ENCODE measurements at places on chromosomes 11 and 22.

- no peak for DNase-seq
Measured at GRCh38 chr11:10247011-10247410, 47.0 kb downstream of the SBF2 start.

- DNase-seq, result no peak
Measured at GRCh38 chr22:35918456-35918855, 110.2 kb downstream of the RBFOX2 start.

DNA sequence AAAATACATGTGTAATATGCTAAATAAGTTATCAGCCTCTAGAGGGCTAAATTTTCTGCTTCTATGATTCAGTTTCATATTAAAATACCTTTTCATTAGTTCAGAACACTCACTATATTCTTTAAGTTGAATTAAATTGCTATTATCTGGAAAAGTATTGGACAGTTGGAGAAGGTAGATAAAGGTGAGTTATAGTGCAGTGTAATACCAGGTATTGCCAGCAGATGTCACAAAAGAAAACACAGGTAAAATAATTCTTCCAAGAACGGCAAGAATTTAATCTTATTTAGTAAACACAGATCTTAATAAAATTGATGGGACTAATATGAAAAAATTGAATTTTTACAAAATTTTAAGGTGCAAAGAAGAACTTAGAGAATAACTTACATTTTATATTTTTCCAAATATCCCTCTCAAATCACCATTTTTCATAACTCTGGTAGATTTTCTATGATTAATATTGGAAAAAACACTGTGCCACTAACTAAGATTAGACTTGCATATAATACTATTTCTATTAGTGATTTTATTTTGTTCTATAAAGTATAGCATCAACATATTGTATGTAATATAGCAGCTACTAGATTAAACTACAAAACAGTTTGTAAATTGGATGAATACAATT, 1.7 kb upstream of the LRRC4C start:
- no peak for DNase-seq

DNA sequence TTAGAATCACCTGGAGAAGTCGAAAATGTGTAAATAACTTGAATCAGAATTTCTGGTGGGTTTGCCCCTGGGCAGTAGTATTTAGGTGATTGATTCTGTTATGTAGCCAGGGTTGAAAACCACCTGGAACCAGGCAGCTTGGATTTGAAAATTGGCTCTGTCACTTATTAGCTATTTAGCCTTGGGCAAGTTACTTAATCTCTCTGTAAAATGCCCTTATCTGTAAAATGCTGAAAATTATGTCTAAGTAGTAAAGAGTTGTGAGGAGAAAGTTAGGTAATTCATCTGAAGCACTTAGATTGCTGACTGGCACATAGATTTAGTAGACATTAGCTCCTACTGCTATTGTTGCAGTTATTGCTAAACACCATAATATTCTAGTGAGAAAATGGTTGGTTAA, 49.3 kb downstream of the PPME1 start:
- no peak for DNase-seq

- no peak for DNase-seq
Measured at GRCh38 chr22:41365425-41365824, 16.3 kb upstream of the TEF start.

DNA sequence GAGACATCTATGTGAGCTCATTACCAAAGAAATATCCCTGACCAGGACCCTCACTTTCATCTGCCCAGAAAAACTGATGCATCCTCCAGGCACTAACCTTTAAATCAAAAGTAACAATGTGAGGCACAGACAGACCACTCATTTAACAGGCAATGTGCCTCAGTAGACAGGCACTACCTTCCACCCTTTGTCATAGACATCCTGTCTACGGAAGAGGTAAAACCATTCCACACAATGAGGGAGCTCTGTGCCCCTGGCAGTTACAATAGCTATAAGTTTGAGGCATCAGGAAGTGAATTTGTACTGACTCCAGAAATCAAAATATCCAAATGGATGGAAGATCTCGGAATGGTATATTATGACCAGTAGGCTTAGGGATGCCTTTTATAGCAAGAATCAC, 6.7 kb upstream of the CAVIN3 start:
- no peak for DNase-seq

DNA sequence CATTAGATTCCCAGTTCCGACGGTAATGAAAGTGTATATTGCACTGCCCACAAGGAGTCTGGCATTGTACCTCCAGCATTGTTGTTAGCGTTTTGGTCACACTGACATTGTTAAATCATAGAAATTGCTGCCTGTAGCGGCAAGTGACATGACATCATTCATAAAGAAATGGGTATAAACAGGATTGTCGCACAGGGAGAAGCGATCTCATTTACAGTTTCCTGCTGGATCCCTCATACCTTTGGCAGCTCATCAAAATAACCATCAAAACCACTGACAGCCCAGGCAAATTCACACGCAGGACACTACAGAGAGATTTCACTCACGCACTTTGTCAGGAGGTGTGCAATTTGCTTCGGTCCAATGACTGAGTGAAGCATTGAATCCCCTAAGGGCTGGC, 3.5 kb downstream of the HTR3B start:
- no peak for DNase-seq

- DNase-seq, result no peak
Measured at GRCh38 chr11:61539831-61540357, 31.3 kb downstream of the LRRC10B start.

DNA sequence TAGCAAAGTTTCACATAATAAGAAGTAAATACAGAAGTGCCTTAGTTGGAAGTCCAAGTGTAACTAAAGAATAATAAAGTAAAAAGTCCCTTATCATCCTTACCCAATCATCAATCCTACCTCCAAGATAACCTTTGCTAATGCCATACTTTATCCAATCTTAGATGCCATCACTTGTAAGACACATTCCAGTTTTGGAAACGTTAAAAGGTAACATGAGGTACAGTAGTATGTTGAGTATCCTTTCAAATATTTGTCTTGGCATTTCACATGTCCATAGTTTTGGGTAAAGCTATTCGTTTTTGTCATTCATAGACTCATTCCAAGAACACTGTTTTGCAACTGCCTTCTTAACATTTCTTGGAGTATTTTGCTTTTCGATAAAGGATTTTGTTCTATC, 115.2 kb upstream of the TEAD1 start:
- DNase-seq, result no peak

GRCh38 chr11:77449060-77449521, 24.8 kb downstream of the PAK1 start:
- DNase-seq, result no peak

DNA sequence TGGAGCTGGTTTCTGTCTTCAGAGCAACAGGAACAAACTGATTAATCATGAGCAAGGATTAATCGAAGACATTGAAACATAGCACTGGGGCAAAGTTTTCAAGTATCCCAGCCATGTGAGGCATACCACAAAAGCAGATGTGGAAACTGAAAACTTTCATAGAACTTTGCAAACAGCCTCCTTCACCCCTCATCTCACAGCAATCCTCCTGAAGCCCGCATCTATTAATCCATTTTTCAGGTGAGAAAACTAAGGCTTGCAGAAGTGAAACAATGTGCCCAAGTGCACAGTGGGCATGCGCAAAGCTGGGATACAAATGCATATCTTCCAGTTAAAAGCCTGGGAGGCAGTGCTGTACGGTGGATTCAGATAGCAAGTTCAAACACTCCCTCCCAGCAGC, 58.6 kb upstream of the HMGXB4 start:
- no peak for DNase-seq

- DNase-seq, result no peak
Measured at GRCh38 chr11:112658431-112658878, 302.8 kb upstream of the NCAM1 start.

DNA sequence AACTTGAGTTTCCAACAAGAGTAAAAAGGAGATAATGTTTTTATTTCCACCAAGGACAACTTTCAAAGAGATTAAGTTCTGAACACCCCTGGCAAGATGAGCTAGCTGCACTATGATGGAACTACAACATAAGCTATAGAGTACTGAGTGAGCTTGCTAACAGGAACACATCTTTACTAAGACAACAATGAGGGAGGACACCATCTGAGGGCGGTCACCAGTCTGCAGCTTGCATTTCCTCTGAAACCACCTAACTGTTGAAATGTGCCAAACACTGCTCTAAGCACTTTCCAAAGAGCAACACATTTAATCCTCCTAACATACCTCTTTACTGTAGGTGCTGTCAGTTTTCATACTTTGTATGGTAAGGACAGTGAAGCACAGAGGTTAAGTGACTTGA, 68.4 kb downstream of the TCF20 start:
- no peak for DNase-seq

DNA sequence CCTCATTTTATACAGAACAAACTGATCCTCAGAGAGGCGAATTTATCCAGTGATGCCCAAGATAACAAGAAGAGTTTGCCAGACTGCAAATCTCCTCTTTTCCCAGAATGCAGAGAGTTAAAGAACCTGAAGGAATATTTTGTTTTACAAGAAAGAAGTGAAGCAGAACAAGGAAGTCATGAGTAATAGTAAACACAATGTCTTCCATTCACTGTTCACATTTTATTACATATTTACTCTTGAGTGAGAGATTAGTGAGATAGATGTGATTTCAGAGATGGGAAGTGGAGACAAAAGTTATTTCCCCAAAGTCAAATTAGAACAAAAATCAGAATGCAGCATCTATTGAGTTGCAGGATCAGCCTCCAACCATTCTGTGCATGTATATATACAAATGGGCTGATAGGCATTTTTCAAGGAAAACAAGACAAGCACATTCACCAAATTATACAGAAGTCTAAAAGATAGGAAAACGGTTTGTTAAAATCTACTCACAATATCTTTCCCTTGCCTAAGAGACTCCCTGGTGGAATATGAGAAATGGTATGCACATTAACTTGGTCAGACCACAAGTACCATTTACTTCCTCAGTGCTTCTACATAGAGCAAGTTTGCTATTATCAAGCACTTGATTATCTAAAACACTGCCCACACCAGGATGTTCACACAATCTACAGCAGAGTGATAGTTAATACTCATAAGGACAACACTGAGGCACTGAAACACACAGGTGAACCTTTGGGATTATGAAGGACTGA, 12.0 kb downstream of the GUCY1A2 start:
- DNase-seq, result no peak

Measured in stimulated activated CD4-positive, alpha-beta T cell treated with anti-CD3 and anti-CD28 coated beads, Interleukin-12 subunit alpha, Interleukin-12 subunit beta, amount 100 ng/mL, for 4 hours (primary cell).